H1 (cell line): ENCODE measurements at places on chromosomes 5 and 9. TPM values are rescaled to one million over a fixed set of nuclear protein-coding genes. Genes with fewer than 3 reads are reported as not detected.

Gene SLC6A19
- total RNA-seq = not detected in 2 replicates

Gene C5orf58
- total RNA-seq = 1.4 and 1.6 TPM in 2 replicates

DNA sequence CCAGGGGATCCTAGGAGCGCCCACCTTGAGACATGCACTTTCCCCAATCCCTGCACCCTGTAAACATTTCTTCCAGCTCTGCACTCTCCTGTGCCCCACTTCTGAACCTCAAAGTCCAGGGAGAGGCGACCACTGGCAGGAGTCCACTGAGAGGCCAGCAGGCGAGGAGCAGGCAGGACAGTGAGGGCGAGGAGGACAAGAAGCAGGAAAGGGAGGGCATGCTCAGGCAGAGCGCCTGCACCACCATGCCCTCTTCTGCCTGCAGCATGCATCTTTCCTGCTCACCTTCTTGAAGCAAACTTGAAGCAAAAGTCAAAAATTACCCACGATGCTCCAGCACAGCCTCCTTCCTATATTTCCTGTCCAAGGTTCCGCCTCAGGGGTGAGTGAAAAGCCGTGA lies 10.1 kb downstream of the ARSB start:
- DNase-seq = no peak

Gene PAX5
- 0.13 and 0.43 TPM in 2 replicates for total RNA-seq

DNA sequence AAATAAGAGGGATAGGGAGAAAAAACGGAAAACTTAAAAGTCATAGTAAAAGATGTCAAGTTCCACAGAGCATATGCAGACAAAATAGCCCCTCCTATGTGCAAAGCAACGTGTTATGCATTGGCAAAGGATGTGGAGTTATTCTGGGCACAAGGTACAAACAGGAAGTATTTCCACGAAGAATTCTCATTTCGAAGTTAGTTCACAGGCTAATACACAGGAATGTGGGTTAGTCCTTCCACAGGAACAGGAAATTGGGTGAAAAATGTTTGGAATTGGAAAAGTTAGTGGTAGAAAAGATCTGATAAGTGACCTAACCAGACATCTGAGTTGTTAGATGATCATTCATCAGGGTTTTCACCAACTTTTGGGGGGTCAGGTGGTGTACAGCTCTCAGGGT lies 326.6 kb downstream of the EBF1 start:
- DNase-seq = no peak

- DNase-seq = no peak
These were observed 323.9 kb upstream of the RORB start for GRCh38 chr9:74173284-74173683.

GRCh38 chr9:126131066-126132010 lies 195.3 kb upstream of the MVB12B start:
- DNase-seq = peak; percentile 17

Gene PCDHB2
- 25.6 and 28.8 TPM in 2 replicates for total RNA-seq

DNA sequence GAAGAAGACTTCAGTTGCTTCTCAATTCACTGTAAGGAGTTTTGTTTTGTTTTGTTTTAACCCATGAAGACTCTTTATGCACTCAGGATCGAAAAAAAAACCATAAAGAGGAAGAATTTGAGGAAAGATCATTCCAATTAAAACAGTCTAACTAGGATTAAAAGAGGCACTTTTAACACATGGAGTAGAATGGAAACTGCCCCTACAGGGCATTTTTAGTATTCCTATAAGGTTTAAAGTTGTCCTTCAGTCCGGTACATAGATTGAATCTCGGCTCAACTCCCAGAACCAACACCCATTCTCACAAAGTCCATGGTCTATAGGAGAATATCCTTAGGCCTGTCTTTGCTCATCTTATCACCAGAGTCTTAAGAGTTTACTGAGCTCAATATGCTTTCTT lies 469.6 kb downstream of the DTWD2 start:
- no peak for DNase-seq

DNA sequence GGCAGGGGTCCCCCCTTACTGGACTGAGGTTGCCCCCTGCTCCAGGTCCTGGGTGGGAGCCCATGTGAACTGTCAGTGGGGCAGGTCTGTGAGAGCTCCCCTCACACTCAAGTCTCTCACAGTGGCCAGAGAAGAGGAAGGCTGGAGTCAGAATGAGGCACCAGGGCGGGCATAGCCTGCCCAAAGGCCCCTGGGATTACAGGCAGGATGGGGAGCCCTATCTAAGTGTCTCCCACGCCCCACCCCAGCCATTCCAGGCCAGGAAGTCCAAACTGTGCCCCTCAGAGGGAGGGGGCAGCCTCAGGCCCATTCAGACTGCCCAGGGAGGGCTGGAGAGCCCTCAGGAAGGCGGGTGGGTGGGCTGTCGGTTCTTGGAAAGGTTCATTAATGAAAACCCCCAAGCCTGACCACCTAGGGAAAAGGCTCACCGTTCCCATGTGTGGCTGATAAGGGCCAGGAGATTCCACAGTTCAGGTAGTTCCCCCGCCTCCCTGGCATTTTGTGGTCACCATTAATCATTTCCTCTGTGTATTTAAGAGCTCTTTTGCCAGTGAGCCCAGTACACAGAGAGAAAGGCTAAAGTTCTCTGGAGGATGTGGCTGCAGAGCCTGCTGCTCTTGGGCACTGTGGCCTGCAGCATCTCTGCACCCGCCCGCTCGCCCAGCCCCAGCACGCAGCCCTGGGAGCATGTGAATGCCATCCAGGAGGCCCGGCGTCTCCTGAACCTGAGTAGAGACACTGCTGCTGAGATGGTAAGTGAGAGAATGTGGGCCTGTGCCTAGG lies at the start of gene CSF2:
TSS of gene CSF2 (plus strand) at position 559 of the 783 bp plus-strand sequence. CDS start at position 594, 35 bp downstream.
- no peak for DNase-seq

Gene MAMDC2
- total RNA-seq = 15.3 and 15.4 TPM in 2 replicates

Gene NUTM2G
- total RNA-seq = 0.25 TPM in 1 of 2 replicates, not detected in the other

DNA sequence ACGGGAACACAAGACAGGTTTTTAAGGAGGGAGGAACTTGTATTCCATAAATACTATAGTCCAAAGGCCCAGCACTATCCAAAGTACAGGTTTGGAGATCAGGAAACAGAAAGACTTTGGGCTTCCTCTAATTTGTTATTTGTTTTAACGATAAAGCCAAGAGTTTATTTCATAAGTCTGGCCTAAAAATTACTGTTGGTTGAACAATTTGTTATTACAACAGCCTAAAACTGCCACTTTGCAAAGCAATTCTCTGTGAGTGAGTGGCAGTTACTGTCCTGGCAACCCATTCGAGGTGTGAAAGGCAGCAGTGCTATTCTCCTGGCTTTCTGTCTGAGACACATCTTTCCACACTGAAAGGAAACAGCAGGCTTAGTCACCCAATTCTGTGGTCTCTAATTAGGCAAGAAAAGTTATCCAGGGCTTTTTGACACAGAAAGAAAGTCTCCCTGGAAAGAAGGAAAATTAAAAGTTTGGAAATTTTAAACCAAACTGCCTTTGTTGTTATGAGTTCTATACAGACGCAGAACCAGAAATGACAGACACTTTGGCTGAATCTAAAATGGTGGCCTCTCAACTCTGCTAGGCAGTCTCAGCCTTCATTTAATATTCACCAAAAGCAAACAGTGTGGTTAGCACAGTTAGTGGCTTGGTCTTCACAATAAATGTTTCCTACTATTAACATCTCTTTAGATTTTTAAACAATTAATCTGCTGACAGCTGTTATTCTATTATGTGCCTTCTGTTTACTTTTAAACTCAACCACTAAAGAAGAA lies 33.9 kb downstream of the PSMB7 start:
- DNase-seq = no peak

- DNase-seq = no peak
These were observed 33.0 kb downstream of the ELOVL7 start for GRCh38 chr5:60811105-60811504.

DNA sequence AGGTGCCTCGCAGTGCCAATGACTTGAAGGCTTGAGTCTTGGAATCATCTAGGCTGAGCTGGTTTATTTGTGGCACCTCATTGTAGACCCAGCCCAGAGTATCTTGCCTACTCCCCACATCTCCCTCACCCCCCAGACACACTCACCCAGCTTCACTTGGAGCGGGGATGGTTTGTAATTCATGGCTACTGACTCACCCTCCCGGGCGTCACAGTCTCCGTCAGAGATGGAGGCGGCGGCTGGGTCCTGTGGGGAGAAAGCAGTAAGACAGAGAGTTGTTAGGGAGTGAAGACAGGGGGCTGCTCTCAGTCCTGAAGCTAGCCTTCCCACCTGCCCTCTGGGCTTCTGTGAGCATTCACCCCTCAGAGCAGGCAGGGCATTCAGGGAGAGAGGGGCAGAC lies 29.0 kb upstream of the MYORG start:
- DNase-seq = no peak

Gene COL23A1
- 4.7 and 5.9 TPM in 2 replicates for total RNA-seq

DNA sequence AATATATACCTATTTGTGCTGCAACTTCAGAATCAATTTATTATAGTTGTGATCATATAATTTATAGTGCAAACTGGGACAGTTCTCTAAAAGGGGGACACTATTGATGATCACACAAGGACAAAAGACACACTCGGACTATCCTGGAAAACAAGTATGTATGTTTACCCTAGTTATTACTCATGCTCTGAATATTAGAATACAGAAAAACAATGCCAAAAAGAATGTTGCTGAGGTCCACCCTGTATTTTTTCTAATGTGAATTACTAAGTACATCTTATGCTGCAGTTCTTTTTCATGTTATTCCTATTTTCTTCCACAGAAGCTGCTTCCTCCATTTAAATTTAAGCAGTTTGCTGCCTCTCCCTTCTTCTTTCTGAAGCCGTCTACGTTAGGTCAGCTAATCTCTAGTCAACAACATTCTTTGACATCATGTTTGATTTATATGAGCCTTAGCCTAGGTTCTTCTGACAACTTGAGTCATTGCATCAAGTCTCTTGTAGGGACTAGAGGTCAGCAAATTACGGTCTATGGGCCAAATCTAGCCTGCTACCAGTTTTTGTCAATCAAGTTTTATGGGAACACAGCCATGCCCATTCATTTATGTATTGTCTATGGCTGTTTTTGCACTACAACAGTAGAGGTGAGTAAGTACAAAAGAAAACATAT lies 40.1 kb upstream of the PPP3R2 start:
- no peak for DNase-seq

- DNase-seq = no peak
These were observed 233.8 kb upstream of the MPDZ start for GRCh38 chr9:13513286-13513685.

Gene IL4
- not detected in 2 replicates for total RNA-seq

GRCh38 chr5:20559845-20560244 lies 571.8 kb upstream of the CDH18 start:
- DNase-seq = no peak

Gene UAP1L1
- total RNA-seq = 5.4 and 5.5 TPM in 2 replicates

Gene OLFML2A
- 11.4 and 11.5 TPM in 2 replicates for total RNA-seq

DNA sequence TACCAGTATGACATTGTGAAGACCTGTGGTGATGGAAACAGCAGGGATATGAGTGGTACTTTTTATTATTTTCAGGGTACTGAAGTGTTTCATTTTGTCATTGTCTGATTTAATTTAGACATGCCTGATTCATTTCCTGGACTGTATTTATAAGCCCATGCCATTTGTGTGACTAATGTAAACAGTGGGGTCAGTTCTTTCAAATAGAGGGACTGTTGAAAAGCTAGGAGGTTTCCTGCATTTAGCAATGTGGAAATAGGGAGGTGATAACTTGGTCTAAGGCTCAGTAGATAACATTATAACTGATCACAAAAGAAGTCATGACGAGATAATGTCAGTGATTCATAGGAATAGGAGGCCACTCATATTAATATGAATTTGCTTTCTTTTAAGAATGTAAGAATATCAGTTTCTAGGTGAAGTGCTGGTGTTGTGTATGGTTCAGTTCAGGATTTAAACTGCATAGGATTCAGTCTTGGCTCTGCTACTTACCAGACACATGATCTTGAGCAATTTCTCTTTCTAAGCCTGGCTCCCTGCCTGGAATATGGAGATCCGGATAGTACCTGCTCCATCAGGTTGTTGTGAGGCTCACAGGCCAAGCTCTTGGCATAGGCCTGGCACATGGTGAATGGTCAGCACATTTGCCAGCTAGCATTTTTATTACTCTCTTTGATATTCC lies 7.5 kb downstream of the RASGRF2 start:
- no peak for DNase-seq

Gene PDE8B
- 0.27 and 1.1 TPM in 2 replicates for total RNA-seq

Gene SOHLH1
- not detected in 2 replicates for total RNA-seq

Gene PCDHGB4
- total RNA-seq = 7.8 and 9.1 TPM in 2 replicates

DNA sequence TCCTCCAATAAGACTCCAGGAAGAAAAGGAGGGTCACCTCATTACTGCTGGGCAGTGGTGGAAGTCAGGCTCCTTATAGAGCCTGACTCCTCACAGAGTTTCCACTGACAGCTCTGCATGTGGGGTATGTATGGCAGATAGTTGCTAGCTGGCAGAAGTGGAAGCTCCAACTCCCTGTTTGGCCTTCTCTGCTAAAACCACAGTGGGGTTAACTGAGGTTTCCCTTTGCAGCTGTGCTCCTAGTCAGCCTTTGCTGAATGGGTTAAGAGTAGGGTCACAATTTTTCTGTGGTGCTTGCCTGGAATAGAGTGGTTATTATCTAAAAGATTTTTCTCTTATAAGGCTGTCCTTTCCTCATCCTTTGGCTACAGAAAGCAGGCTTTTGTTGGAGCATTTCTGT lies 327.5 kb downstream of the FBXL17 start:
- DNase-seq = no peak

DNA sequence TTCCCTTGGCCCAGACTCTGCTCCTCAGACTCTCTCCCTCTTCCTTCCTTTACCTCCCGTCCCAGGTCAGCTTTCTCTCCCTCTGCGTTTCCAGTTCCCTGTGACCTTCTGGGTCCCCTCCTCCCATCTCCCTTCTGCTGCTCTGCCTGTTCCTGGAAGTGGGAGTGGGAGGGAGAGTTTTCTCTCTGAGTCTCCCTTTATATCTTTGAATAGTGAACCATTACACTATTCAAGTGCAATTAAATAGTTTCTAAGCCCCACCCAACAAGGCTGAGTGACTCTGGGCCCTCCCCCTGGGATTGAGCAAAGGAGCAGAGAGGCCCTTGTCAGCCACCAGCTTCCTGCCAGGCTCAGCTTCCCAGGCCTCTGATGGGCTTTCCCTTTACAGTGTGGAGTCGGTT lies 34.8 kb downstream of the THBS4 start:
- no peak for DNase-seq

Gene ZFYVE16
- 24.2 and 26.7 TPM in 2 replicates for total RNA-seq

Gene PCDHGA12
- 1.0 and 1.3 TPM in 2 replicates for total RNA-seq

- DNase-seq = no peak
These were observed 235.7 kb downstream of the HSPA4 start for GRCh38 chr5:133287500-133287899.

DNA sequence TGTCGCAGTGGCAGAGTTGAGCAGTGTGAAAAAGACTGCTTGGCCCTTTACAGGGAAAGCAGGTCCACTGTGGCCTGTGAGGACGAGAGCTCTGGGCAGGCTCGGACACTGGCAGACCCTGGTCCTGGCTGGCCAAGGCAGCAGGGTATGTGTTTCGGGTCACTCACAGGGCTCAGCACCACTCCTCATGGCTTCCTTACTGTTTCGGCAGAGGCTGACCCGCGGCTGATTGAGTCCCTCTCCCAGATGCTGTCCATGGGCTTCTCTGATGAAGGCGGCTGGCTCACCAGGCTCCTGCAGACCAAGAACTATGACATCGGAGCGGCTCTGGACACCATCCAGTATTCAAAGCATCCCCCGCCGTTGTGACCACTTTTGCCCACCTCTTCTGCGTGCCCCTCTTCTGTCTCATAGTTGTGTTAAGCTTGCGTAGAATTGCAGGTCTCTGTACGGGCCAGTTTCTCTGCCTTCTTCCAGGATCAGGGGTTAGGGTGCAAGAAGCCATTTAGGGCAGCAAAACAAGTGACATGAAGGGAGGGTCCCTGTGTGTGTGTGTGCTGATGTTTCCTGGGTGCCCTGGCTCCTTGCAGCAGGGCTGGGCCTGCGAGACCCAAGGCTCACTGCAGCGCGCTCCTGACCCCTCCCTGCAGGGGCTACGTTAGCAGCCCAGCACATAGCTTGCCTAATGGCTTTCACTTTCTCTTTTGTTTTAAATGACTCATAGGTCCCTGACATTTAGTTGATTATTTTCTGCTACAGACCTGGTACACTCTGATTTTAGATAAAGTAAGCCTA lies 15.7 kb downstream of the SQSTM1 start:
- DNase-seq = no peak
